ENCODE measurements at places on chromosomes 2 and 18.
A peak's percentile ranks its signal among the peaks of the same experiment; 100 is the strongest.

- no peak for DNase-seq
These were observed 34.0 kb downstream of the UXS1 start for GRCh38 chr2:106159866-106160785.

DNA sequence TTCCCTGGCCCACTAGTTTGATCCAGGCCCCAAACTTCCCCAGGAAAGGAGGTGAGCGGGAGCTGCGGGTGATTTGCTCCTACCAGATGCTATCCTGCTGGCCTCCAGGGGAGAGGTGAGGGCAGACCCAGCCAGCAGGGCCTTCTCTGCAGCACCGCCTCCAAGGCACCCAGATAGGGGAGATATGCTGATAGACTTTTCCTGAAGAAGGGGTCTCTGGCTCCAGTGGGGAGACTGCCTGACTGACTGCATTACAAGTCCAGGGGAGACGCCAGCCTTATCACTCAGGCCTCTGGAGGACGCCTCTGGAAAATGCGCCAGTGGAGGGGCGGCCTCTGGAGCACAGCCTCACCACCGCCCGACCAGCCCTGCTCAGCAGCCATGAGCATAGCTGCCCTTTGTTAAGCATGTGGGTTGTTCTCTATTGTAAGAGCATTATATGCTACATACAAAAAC is 60.6 kb upstream of the SMAD7 start:
- DNase-seq = no peak

GRCh38 chr2:19802086-19802841 is 99.5 kb downstream of the TTC32 start:
- DNase-seq = no peak

DNA sequence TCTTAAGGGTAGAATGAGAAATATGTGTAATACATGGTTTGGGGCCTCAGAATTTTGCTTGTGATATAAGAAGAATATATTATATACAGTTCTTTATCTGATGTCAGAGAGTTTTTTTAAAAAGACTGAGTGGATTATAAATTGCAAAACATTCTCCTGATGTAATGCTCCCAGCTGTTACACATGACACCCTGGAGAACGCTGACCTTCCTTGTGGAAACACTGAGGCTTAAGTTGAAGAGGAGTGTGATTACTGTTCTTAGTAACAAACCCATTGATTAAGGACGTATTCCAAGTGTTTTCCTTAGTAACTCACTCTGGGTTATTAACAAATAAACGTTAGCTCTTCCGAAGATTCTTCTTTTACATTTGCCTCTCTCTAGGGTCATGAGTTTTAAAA is 1069.3 kb upstream of the CNTNAP5 start:
- DNase-seq = peak; percentile 6

DNA sequence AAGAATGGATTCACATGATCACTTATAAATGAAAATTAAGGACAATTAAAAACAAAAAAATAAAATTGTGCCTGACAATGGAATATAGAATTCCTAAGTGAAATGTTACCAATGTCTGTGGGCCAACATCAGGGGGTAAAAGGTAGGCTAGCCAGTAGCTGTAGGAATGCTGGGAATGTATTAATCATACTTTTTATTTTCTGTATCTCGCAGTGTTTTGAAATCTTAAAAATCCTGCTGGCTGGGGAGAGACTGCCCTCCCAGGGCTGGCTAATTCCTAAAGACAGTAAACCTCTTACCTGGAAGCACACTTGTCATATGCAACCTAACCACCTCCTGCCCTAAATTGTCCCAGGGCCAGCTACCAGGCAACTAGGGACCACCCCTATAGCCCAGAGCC is 69.8 kb downstream of the REV1 start:
- DNase-seq = no peak

GRCh38 chr2:111954602-111955332 is 56.4 kb downstream of the MERTK start:
- DNase-seq = no peak

DNA sequence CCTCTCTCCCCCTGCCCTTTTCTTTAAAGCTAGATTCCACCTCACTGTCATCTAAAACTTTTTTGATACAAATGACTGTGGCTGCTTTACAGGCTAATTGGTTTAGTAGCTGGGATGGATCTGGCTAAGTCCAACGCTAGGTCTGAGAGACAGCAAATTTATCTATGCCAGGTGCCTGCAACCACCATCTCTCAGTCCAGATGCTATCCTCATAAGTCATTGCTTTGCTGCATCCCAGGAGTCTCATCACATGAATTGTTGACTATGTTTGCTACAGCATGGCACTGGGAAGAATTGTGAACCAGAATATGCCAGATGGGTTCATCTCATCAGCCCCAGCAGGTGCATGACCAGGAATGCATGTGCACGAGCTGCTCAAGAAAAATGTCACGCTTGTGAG is 100.0 kb upstream of the PID1 start:
- DNase-seq = no peak

DNA sequence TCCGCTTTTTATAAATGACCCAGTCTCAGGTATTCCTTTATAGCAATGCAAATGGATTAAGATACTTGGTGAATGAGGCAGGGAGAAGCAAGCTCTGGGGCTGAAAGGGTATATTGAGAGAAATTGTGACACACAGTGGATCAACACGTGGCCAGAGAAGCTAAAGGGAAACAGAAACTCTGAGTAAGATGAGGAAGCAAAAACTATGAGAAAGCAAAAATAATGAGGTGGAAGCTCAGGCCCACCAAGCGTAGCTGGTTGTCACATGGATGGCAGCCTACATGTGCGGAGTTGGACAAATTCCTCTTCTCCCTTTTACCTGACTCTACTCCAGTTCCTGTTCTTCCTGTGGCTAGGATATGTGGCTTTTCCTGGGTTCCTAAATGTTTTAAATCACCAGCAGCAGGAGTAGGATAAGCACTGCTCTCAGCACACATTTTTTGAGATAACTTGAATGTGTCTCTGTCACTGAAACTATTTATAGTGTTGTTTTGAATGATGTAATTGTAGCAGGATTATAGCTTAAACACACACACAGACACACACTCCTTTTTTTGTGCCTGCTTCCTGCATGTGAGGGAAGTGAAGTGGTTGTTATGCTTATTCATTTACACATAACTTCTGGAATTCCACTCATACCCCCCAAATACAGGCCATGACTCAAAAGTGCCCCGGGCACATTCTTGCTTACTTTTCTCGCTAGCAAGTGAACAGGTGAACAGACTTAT is 30.1 kb upstream of the EPC2 start:
- no peak for DNase-seq

DNA sequence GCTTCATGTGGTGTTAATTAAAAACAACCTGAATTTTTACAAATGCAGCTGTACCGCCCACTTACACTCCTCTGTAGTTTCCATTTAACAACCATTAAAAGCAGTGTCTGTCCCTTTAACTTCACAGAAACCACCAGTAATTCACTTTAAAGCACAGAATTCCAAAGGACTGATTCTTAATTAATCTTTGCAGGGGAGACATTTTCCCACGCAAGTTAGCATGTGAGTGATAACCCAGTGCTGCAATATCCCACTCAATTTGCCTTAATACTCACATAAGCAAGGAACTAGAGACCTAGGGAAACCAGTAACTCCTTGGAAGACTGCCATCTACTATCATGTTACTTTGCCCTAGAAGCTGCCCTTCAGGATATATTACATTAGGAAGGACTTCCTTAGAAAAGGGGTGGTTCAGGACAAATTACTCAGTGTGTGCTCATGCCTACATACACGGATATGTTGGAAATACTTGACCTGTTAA is 102.3 kb downstream of the OSR1 start:
- no peak for DNase-seq

GRCh38 chr2:7280790-7281189 is 363.6 kb downstream of the RNF144A start:
- DNase-seq = no peak

GRCh38 chr2:217858519-217859491 is 144.0 kb downstream of the TNS1 start:
- no peak for DNase-seq

- no peak for DNase-seq
These were observed 19.8 kb downstream of the CMPK2 start for GRCh38 chr2:6845903-6846302.

DNA sequence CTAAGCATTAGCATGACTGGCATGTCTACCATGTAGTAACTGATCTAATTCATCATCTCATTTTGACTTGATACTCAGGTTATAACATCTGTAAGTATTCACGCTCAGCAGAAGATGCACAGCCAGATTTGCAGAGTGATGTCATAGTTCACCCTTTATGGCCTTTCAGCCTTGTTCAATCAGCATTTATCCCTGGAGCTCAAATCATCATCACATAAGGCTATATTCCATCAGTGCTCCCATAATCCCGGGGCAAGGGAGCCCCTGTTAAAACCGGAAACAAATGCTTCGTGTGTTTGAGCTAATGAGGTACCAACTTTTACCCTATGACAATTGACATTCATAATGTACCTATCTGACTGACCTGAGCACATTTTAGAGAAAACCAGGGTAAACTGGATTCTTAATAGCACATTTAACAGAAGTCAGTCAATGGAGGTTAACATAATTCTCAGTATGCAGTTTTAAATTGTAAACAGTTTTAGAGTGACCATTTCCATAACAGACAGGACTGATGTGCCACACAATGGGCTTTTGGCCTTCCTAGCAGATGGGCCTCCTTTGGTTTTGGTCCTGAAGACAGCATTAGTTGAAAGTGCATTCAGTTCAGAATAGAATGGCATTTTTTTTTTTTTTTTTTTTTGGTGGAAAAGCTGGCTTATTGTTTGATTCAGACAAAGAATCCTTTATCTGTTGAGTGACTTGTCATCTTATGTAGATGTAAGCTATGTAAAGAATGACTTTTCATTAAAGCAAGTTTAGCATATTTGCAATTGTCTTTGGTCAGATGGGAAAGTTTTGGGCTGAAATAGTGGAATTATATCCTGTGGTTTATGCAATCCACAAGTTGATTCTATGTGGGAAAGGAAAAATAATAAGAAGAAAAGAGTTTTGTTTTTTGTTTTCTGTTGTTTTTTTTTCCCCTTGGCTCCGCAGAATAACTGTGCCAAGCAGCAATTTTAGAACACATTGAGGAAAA is 866.0 kb upstream of the ACVR2A start:
- no peak for DNase-seq

DNA sequence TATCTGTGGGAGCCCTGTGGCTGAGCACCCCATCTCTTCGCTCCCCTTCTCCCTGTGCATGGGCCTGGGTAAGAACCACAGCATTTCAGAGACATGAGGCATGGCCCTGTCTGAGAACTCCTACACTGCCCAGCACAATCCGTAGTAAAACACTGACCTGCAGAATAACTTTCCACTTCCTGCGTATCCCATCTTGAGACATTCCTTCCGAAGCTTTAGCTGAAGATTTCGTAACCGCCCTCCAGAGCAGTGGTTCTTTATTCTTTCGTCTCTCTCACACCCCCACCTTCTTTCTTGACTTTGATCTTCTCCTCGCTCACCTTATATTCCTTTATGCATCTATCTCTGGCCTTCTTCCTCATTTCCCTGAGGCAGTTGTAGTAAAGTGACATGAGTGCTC is 381.1 kb downstream of the HRH4 start:
- DNase-seq = no peak

- DNase-seq = no peak
These were observed 109.7 kb upstream of the GLI2 start for GRCh38 chr2:120625865-120626560.

- no peak for DNase-seq
These were observed 1354.8 kb upstream of the CDH2 start for GRCh38 chr18:29531746-29532145.

- DNase-seq = no peak
These were observed 54.5 kb upstream of the AFF3 start for GRCh38 chr2:100196786-100197494.

GRCh38 chr18:73007195-73007914 is 139.6 kb upstream of the NETO1 start:
- no peak for DNase-seq

DNA sequence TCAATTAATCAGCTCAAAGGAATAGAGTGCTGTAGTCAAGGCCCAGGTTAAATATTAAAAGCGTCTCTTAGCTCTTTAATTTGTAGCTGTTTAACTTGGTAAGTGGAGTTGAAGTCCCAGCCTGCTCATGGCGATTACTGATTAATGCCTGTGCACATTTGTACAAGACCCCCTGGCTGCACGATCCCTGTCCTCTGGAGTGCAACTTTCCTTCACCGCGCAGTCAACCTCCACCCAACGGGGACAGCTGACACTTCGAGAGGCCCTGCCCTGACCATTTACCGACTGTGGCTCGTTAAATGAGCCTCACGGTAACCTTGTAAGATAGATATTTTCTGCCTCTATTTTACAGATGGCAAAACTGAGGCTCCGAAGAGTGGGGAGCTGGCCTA is 5.5 kb upstream of the CYS1 start:
- no peak for DNase-seq

GRCh38 chr2:101736861-101737291 is 39.4 kb downstream of the MAP4K4 start:
- no peak for DNase-seq

GRCh38 chr2:20106746-20107145 is 55.3 kb upstream of the LAPTM4A start:
- DNase-seq = no peak

- no peak for DNase-seq
These were observed 26.2 kb downstream of the TTC21B start for GRCh38 chr2:165927353-165927752.

GRCh38 chr2:15260835-15261234 is 300.3 kb downstream of the NBAS start:
- DNase-seq = no peak

- no peak for DNase-seq
These were observed 144.9 kb downstream of the TGIF1 start for GRCh38 chr18:3594760-3595368.

- DNase-seq = no peak
These were observed 29.7 kb downstream of the PAX3 start for GRCh38 chr2:222269132-222269531.

DNA sequence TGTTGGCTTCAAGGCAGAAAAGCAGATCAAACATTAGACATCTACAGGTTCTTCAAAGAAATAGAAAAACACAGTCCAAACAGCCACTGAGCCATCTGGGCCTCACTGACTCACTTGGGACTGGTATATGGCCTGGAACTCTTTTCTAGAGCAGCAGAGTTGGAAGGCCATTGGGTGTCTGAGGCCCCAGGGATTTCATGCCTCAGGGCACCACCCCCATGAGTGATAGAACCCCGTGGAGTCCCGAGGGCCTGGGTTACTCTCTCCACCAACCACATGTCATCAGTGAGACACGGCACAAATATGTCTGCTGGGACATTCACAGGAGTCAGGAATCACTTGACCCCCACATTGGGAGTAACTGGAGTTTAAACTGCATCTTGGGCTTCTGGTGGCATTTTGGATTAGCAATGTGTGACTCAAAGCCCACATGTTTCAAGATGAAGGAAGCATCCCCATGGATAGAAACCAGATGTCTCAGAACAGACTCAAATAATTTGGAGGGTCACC is 44.0 kb downstream of the CAPN13 start:
- DNase-seq = no peak

- DNase-seq = no peak
These were observed 622 bp downstream of the RAB12 start for GRCh38 chr18:8609659-8610458.

- no peak for DNase-seq
These were observed 189.5 kb upstream of the CYRIA start for GRCh38 chr2:16855183-16855582.

Data from NCI-H524 treated with DMSO at 0.1 percent for 48 hours (cell line).